ENCODE measurements at places on chromosomes 7 and 10.
A peak's percentile ranks its signal among the peaks of the same experiment; 100 is the strongest.

DNA sequence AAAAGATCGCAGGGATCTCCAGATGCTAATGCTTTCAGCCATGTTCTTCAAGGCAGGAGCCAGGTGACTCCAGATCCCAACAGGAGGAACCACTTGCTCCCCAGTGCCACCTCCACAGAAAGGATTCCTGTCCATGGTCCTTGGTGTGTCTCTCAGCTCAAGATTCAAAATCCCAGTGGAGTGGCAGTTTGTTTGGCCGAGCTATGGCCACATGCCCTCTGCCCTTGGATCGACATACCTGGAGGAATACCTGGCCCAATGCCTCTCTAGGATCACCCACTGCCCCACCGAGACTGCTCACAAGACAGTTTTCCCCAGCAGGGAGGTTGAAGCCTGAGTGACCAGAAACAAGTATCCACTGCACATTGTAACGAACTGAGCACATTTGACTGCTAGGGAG lies 3.9 kb upstream of the GPRIN2 start:
- DNase-seq: peak; percentile 2

GRCh38 chr10:72935361-72935760 lies 19.2 kb downstream of the PLA2G12B start:
- DNase-seq: no peak

DNA sequence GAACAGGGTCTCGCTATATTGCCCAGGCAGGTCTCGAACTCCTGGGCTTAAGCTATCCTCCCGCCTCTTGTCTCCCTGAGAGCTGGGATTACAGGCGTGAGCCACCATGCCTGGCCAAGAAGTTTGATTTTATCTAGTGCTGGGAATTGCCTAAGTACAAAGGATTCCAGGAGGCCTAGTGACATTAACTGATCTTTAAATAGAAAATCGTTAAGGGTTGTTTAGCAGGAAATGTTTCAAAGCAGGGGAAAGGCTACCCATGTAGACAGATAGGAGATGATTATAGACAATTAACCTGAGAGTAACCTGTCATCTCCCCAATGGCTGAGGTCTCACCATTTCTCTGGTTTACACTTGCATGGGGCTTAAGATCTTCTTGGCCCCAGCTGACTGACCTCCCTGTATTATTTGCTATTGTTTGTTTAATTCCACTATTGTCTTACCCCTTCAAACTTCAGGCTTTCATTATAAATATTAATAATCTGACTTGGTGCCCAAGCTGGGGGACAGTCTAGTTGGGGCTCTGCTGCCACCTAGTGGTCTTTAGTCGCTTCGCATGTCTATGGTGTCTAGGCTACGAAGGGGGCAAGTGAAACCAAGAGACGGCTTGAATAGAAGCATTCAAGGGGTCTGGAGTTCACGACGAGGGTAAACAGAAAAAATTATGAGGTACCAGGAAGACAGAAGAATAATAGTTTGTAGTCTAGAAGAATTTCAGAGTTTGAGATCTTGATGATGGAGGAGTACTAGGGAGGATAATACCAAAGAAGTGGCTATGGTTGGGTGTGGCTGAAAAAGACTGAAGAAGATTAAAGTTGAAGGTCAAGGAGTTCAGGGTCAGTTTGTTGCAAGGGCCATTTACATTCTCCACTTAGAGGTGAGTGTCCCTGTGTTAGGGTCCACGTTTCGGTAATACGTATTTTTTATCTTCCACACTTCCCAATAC lies 40.4 kb upstream of the BPGM start:
- DNase-seq: peak; percentile 59

GRCh38 chr10:80491251-80492102 lies 37.4 kb downstream of the TSPAN14 start:
- no peak for DNase-seq

GRCh38 chr7:95840953-95841950 lies 68.9 kb downstream of the DYNC1I1 start:
- DNase-seq: no peak

- no peak for DNase-seq
Measured at GRCh38 chr7:137992550-137993394, 9.1 kb downstream of the CREB3L2 start.

DNA sequence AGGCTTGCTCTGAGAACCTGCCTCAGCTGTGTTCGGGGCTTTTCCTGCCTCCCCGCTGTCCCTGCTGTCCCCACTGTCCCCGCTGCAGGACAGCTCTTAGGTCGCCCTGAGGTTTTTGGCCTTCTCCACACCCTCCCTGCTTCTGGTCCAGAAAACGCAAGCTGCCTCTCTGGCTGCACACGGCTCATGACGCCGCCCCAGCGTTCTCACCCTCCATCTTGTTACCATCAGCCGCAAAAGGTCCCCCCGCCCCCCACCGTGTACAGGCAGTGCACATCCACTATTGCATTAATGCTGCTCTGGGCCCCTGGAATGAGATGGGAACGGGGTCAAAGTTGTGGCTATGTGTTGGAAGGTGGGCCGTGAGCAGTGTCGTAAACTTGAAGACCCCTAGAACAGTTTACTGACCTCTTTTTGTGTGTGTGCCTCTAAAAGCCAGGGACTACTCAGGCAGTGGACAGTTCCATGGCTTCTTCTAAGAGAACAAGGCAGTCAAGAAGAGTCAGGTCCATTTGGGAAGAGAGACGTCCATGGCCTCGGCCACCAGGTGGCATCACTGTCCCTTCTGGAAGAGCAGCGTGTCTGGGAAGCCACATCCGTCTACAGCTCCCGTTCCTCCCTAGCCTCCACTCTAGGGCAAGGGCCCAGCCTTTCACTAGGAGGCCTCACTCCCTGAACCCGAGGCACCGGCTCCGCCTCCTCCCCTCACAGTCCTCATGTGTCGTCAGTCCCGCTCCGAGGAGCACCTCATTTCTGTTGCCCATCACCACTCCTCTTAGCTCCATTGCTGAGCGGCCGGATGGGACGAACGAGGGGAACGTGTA lies 38.5 kb upstream of the MKRN1 start:
- DNase-seq: peak; percentile 60

DNA sequence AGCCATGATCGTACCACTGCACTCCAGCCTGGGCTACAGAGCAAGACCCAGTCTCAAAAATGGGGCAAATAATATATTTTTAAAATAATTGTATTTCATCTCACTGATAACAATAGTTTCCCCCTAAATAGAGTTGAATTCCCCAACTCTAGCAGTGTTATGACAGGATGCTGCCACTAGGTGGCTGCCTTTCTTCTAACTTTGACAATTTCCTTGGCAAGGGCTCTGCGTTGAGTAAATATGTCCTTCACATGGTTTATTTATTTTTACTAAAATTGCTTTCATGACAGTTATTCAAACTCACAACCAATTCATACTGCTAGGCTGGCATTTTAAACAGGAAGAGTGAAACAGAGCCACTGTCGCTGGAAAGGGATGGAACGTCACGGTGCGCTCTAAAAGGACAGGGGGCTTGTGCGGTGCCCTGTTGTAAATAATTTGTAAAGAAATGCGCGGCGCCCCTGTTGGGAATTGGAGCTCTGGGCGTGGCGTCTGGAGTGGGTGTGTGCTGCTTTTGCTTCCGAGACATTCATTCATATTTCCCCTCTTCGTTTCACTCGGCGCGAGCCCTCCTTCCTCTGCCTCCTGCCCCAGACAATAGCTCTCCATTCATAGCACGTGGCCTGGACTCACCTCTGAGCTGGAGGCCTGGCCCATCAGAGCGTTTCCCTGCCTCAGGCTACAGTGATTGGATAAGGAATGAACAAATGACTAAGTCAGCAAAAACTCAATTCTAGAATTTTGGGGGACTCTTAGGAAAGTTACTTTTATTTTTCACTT lies 20.5 kb upstream of the PITRM1 start:
- DNase-seq: peak; percentile 46

DNA sequence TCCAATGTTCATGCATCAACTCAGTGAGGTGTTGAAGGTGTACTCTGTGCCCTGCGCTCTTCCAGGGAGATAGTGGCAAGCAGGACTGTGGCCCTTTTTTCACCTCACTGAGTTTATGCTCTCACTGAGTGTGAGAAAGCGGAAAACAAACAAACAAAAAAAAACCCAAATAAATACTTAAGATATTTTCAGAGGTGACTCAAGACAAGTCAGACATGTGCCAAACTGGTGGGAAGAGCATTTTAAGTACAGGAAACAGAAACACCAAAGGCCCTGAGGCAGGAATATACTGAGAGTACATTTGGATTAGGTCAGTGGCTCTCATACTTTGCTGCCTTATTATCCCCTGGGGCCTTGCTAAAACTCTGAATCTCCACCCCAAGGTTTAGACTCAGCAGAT lies 111.9 kb upstream of the IGFBP3 start:
- no peak for DNase-seq

- DNase-seq: no peak
Measured at GRCh38 chr7:154424350-154424749, 372.2 kb downstream of the DPP6 start.

DNA sequence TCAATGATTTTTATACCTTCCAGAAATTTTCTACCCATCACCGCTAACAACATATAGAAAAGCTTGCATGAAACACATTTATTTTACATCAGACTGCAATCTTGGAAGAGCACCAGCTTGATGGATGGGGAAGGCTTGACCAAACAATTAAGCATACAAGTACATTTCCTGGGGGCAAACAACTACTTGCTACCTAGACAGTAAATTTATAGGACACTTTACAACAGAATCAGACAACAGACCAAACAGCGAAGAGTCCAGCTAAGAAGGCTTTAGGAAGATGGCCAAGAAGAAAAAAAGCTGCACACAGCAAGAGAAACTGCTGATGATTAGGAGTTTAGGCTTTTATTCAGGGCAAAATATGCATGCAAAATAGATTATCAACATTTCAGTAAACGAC lies 8.0 kb downstream of the AASS start:
- DNase-seq: no peak

GRCh38 chr10:42932116-42932515 lies 144.8 kb upstream of the RET start:
- DNase-seq: no peak

DNA sequence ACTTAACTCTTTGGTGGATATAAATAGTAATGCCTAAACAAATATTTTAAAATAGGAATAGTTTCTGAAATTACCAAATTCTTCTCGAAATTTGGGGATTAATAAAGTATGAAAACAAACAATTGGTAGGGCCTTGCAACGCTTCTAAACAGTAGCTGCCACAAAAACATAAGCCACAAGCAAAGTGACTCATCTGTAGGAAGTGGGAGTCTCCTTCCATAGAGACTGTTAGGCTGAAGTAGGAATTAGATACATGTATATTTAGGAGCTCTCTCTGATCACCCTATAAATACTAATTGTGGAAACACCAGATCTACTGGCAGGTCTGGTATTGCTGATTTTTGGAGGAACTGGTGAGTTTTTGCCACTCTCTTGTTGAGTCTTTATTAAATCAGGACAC lies 5.7 kb upstream of the LMOD2 start:
- DNase-seq: no peak

- DNase-seq: no peak
Measured at GRCh38 chr7:4113271-4113670, 568.8 kb upstream of the FOXK1 start.

GRCh38 chr7:90846192-90846591 lies 250.1 kb downstream of the CDK14 start:
- DNase-seq: no peak

- no peak for DNase-seq
Measured at GRCh38 chr10:33279811-33280602, 54.5 kb downstream of the NRP1 start.

DNA sequence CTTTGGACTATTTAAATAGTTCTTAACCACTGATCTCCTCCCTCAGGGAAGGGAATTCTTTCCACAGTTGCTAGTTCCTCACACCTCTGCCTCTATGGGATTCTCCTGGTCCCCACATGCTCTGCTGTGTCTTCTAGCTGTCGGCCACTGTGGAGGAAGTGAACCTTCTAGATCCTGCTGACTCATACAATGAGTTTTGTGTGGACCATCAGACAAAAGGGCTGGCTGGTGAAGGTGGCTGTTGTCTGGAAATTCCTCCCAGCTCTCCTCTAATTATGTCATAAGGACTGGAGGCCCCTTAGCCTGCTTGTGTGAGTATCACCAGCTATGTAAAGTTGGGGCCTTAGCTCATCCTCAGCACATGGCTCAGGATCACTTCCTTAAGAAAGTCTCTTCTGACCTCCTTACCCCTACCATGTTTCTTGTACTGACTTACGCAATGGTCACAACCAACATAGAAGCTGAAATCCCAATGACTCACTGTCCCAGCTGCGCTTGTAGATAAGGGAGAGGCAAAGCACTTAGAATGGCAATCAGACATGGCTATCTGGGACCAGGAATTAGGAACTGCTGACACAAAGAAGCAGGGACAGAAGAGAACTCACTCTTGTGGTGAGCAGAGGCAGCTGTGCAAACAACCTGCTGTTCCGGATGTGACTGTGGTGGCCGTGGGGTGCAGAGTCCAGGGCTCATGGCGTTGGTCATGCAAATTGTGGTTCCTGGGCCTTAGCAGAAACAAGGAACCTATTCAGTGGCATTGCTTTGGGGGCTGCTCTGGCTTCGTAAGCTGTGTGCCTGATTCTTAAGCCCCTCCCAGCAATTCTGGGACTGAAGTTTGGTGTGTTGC lies 2.5 kb upstream of the MACC1 start:
- no peak for DNase-seq

DNA sequence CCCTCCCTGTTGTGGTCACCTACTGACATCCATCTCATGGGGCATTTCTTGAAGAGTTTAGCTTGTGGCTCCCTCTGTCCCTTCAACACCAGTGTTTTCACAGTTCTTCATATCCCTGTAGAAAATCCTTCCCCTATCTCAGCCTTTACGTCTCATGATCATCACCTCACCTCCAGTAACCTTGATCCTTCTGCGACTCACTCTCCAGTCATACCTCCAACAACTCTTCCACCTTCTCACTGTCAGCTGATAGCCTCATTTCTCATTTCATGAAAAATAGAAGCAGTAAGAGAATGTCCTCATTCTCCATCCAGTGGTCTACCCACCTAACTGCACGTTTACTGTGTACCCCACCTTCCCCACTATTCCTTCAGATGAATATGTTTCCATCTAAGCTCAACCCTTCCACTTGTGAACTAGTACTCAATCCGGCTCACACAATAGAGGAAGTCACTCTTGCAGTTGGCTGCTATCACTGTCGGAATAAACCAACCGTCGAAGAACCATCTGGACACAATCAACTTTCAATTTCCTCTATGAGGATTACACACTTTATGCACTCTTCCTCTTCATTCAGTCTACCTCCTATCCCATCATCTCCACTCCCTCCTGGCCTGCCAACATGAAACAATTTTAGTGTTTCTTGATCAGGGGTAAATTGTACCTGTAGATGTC lies 256.0 kb downstream of the AHR start:
- no peak for DNase-seq

- DNase-seq: no peak
Measured at GRCh38 chr7:157233677-157234076, 95.0 kb downstream of the UBE3C start.

DNA sequence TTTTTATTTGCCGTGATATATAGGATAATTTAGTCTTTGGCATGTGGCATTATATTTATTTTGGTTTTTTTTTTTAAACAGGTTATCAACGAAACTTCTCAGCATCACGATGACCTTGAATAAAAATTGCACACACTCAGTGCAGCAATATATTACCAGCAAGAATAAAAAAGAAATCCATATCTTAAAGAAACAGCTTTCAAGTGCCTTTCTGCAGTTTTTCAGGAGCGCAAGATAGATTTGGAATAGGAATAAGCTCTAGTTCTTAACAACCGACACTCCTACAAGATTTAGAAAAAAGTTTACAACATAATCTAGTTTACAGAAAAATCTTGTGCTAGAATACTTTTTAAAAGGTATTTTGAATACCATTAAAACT lies 9.1 kb downstream of the VIM start:
- no peak for DNase-seq
